ENCODE measurements at places on chromosomes 11 and 22. TPM values are rescaled to one million over a fixed set of nuclear protein-coding genes. Genes with fewer than 3 reads are reported as not detected.

DNA sequence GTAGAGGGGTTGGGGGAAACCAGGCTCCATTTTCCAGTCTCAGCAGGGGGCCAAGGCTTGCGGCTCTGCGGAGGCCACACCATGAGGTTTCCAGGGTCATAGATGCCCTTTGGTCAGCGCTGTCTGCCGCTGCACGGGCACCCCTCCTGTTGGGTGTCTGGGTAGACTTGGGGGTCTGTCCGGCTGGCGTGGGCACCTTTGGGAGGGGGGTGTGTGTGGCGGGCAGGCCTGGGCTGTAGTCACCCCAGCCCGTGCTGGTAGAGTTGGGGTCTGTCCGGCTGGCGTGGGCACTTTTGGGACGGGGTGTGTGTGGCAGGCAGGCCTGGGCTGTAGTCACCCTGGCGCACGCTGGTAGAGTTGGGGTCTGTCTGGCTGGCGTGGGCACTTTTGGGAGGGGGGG, 18.6 kb downstream of the LSP1 start:
- no peak for DNase-seq

- no peak for DNase-seq
Measured at GRCh38 chr11:132337819-132338416, 967.5 kb downstream of the NTM start.

DNA sequence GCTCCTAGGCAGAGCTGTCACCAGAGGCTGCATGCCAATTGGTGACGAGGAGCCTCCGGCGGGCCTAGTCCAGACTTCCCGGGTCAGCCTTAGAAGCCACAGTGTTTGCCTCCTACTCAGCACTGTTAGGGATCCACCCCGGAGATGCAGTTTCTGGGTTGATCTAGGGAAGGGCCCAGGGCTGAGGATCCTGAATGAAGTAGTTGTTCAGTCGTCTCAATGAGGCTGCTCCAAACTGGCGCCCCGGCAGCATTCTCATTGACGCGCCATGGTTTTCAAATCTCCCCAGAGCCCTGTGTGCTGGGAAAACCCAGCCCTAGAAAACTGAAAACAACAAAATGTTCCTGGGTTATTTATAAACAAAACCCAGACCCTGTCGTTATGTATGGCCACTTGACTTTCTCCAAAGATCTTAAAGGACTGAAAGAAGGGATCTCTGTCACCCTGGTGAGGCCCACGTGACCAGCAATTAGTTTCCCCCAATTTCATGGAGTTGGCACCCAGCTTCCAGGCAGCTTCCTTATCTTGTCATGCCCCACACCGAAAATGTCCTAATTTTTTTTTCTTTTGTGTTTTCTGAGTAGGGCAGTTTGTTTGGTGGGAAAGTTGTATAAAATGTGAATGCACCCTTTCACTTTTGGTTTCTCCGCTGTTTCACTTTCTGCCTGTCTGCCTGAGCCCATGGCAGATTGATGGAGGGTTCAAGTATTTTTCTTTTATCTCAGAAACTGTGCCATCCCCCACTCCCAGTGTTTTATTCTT, 2.0 kb upstream of the EHD1 start:
- no peak for DNase-seq

DNA sequence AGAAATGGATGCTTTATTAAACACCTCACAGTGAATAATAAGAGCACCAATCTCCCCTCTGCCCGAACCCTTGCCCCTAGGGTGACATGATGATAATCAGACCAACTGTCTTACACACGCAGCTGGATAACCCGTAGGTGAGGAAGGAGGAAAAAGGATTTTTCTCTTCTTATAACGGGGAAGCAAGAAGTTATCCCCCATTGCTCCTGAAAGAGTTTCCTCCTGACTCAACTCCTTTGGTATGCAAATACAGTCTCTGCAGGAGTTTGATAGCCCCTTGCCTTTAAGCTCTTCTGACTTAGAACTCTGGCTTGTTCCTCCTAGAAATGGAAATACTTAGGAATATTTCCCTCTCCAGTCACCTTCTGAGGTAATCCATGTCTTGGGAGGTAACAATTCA, 455.8 kb downstream of the TMEM135 start:
- DNase-seq = no peak

GRCh38 chr11:102669664-102670063, 35.9 kb downstream of the MMP27 start:
- no peak for DNase-seq

DNA sequence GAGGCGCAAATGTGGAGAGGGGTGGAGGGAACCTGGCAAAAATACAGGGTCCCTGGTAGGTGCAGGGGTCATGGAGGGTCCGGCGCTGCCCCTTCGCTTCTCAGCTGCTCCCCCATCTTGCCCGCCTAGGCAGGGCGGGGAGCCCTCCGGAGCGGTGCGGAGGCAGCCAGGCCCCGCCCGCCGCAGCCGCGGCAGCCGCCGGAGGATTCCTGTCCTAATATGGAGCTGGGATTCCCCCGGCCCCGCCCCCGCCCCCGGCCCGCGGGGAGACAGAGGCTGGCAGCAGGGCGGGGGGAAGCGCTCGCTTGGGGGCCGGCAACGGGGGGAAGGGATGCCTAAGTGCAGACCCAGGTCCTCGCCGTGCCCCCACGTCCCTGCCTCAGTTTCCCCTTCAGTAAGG, 1.0 kb upstream of the NPAS4 start:
- peak; percentile 33 for DNase-seq

DNA sequence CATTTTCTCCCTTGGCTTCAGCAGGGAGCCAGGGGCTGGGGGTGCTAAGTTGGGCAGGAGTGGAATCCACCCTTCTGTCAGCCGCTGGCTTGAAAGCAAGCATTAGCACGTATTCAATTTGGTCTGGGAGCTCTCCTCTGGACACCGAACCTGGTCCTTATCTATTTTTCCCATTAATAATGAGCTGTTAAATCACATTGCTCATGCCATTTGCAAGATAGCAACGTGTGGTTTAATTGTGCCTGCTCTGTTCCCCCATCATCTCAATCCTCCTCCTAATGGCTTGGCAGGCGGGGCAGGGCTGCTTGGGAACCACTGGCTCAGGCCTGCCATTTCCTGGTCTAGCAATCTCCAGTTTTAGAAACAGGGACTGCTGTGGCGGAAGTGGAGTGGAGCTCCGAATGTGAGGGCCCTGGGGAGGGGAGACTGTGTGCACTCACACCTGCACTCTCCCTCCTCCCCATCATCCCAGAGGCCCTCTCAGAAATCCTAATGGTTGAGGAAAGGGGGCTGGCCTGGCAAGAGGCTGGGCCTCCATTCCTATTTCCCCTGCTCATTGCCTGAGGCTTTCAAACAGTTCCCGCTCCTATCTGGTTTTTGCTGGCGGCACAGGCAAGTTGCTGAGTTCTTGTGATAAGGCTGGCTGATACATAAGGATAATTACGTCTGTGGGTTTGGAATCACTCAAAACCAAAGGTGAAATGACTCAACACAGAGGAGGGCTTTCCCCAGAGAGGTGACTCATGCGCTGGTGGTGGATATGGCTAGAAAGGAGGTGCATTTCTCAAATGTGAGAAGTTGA, 201.2 kb upstream of the E2F8 start:
- peak; percentile 84 for DNase-seq

DNA sequence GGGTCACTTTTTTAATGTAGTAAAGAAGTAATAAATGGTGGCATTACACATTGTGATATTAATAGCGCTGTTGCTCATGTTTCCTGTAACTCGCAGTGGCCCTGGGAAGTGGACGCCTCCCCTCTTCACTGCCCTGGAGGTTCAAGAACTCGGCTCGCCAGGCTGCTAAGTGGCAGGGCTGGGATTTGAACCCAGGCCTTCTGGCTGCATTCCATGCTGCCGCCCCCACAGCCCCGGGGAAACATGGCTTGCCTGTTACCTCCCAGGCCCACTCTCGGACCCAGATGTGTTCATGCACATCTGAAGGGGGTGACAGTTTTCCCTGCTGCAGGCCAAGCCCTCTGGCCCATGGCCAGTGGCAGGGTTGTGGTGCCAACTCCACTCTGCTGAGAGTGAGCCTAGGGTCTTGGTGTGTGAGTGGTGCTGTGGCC, 25.0 kb upstream of the MGAT3 start:
- no peak for DNase-seq

GRCh38 chr11:76275446-76275845, 69.1 kb upstream of the WNT11 start:
- no peak for DNase-seq

DNA sequence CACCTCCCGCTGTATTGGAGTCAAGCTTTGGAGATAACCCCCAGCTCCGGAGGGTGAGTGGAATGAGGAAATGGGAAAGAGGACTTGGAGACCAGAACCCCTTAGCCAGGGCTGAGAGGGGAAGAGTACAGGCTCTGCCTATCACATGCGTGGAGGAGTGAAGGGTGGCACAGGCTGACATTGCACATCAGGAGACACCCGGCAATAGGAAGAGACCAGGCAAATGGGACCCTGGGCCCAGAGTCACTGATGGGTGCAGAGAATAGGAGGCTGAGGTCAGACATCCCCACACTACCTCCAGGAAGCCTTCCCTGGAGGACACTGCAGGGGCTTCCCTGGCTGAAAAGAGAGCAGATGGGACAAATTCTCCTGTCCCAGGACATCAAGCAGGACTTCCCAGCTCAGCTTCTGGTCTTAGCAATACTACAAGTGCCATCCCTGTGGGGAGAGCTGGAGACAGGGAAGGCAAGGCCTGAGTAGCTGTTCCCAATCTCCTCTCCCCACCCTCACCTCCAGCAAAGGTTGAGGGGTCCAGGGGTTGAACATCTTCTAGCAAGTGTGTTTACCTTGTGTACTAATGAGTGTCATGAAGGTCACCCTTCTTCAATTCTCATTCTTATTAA, 160.7 kb downstream of the BUD13 start:
- DNase-seq = no peak

- no peak for DNase-seq
Measured at GRCh38 chr11:19746086-19746485, 33.4 kb downstream of the NAV2 start.

- DNase-seq = no peak
Measured at GRCh38 chr22:49647627-49648026, 180.0 kb downstream of the BRD1 start.

DNA sequence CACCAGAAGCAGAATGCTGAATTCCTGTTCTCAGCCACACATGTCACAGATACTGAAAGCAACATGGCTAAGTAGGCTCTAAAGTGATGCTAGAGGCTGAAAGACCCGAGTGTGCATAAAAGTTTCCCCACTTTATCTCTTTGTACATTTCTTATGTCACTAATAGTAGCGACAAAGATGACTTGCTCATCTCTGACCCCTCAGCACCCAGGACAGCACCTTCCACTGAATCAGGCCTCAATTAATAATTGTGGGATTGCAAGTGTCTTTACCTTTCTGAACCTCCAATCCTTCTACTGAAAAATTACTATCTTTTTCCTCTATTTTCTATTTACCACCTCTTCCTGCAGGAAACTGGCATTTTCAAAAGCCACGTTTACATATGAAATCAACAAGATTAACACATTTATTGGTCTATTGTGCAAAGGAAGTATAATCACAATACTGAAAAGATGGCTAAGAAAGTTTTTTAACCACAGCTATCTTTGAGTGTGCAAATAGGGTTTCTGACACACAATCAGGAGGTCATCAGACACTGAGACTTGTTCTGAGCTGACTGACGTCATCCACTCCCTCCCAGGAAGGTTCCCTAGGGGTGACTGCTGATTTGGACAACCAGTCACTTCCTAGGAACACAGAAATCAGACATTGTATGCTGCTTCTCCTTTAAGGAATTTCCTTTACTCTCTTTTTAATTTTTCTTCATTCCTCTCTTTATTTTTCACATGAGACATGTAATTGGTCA, 213.9 kb upstream of the ISX start:
- no peak for DNase-seq

DNA sequence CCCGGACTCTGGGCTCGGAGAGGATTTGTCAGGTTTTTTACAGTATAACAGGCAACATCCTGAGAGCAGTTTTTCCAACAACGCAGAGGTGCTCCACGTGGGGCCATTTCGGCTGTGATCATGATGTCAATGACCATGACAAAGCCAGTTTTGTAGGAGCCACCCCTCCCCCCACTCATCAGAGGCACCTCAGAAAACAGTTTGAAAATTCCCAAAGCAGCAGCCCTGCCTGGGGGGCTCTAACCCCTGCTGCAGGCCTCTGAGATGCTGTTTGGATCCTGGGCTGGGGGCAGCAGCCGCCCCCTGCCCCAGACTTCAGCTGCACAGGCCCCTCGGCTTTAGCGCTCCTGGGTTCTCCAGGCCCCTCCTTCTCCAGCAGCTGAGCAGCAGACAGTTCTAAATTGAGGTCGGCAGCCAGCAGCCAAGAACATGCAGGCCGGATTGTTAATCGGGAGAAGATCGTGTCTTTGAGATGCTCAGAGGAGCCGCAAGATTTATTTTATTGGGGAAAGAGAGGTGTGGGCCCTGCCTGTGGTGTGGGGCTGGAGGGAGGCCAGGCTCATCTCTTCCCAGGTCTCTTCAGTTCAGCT, 19.4 kb downstream of the NFAM1 start:
- no peak for DNase-seq

DNA sequence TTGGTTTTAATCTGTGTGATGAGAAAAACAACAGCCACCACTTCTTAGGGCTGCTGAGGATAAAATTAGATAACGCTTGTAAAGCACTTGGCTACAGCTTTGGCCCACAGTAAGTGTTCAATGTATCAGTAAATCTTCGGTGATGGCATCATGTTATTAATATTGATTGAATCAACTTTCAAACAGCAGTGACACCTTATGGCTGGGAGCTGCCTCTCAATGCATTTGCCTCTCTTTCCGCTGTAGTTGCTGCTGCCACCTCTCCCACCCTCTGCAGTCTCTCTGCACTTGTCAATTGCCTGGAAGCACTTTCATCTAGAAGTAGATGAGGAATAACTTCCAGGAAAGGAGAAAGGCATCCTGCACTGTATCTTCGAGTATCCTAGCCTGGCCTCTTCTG, 491.1 kb downstream of the OPCML start:
- DNase-seq = no peak

- no peak for DNase-seq
Measured at GRCh38 chr11:63896071-63896470, 20.9 kb downstream of the RCOR2 start.

GRCh38 chr11:122085264-122085663, 30.8 kb downstream of the BLID start:
- no peak for DNase-seq

Gene APOL5
- not detected for total RNA-seq

Gene PARVA
- not detected for total RNA-seq

Gene SNX32
- 1.6 TPM for total RNA-seq

Gene VSIG2
- total RNA-seq = not detected

Gene TMPRSS13
- total RNA-seq = 4.7 TPM

Gene SPON1
- total RNA-seq = 1.4 TPM

Gene ELFN2
- 0.52 TPM for total RNA-seq

Gene HOATZ
- not detected for total RNA-seq

Gene INS
- total RNA-seq = not detected
